Right atrium auricular region (tissue), 2 donors: ENCODE measurements at places on chromosomes 3 and 15.

DNA sequence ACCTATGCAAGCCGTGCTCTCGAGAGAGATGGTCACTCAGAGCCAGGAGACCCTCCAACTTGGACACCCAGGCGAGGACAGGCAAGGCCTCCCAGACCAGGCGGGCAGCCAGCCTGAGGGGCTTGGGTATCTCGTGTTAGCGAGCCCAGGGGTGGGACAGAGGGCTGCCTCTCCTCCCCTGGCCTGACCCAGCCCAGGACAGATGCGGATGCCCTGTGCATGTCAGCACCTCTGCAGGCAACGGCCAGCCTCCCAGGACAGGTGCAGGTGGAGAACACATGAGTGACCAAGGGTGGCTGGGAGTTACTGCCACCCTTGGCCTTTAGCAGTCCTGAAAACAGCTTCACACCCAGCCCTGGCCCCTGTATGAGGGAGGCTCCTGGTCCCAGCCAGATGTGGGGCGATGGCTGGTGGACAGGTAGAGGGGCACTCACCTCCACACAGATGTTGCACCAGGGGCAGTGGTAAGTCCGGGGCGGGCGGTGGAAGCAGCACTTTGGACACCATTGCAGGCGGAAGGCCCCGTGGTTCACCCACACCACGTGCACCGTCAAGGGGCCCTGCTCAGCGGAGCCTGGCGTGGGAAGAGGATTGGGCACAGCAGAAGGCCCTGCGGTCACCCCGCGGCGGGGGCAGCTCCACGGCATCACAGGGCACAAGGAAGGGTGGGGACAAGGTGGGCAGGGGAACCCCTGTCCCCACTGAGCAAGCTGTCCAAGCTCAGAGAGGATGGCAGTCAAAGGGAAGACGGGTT lies 2.1 kb downstream of the ZDHHC19 start:
- no peak overlapping the region for H3K4me3 ChIP-seq
- no peaks in the 10 kb centered on the region for H3K4me1 ChIP-seq
- no peak overlapping the region for H3K27ac ChIP-seq
- no peak for DNase-seq
- no peaks in the 10 kb centered on the region for H3K36me3 ChIP-seq
- H3K27me3 ChIP-seq, result no peaks in the 10 kb centered on the region

DNA sequence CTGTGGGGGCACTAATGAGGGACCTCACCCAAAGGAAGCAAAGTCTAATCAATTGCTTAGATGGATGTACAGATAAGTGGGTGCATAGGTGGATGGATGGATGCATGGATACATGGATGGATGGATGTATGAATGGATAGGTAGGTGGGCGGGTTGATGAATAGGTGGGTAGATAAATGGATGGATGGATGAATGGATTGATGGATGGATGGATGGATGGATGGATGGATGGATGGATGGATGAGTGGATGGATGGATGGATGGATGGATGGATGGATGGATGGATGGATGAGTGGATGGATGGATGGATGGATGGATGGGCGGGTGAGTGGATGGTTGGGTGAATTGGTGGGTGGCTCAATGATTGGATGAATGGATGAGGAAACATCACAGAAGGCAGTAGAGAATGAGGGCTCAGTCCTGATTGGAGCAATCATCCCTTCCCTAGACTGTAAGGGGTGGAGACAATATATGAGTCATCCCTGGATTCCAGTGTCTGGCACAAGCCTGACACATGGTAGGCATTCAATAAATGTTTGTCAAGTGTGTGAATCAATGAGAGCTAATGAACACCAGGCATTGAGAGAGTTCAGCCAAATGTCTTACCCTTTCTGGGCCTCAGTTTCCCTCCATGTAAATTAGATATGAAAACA lies 40.4 kb upstream of the PXYLP1 start:
- DNase-seq, result no peak
- H3K4me1 ChIP-seq, result no peaks in the 10 kb centered on the region
- H3K4me3 ChIP-seq, result no peak overlapping the region
- no peaks in the 10 kb centered on the region for H3K36me3 ChIP-seq
- no peaks in the 10 kb centered on the region for H3K27me3 ChIP-seq
- H3K27ac ChIP-seq, result no peak overlapping the region

- no peak for DNase-seq
- H3K36me3 ChIP-seq, result peaks cover 47% of the 10 kb centered on the region
- H3K27ac ChIP-seq, result no peak overlapping the region
- H3K4me1 ChIP-seq, result no peaks in the 10 kb centered on the region
Observed at GRCh38 chr15:22880068-22880980, 41.9 kb downstream of the NIPA2 start.

GRCh38 chr15:62889141-62889661 lies 153.3 kb upstream of the TPM1 start:
- no peaks in the 10 kb centered on the region for H3K27me3 ChIP-seq
- no peaks in the 10 kb centered on the region for H3K36me3 ChIP-seq
- no peak overlapping the region for H3K27ac ChIP-seq
- H3K4me3 ChIP-seq, result no peak overlapping the region
- no peak for DNase-seq
- no peaks in the 10 kb centered on the region for H3K4me1 ChIP-seq

DNA sequence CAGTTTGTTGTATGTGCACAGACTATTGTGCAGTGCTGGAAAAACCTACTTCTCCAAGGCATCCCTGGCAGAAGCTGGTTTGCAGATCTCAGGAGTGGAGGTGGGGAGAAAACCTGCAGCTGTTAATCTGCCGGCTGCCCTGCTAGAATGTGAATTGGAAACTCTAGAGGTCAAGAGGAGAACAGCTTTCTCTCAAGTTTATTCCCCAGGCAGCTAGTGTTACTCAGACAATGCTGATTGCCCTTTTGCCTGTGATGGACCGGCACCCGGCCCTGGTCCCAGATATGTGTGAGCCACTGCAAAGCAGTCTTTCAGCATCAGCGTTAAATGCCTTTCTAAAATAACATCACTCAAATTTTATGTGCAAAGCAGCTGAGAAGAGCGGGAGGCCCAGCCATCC lies 129.7 kb upstream of the TPM1 start:
- H3K36me3 ChIP-seq, result no peaks in the 10 kb centered on the region
- H3K27me3 ChIP-seq, result no peaks in the 10 kb centered on the region

- no peak overlapping the region for H3K4me3 ChIP-seq
- H3K4me1 ChIP-seq, result no peaks in the 10 kb centered on the region
- DNase-seq, result no peak
- no peak overlapping the region for H3K27ac ChIP-seq
- H3K27me3 ChIP-seq, result no peaks in the 10 kb centered on the region
- H3K36me3 ChIP-seq, result no peaks in the 10 kb centered on the region
Observed at GRCh38 chr3:18778598-18778997, 353.5 kb upstream of the SATB1 start.

DNA sequence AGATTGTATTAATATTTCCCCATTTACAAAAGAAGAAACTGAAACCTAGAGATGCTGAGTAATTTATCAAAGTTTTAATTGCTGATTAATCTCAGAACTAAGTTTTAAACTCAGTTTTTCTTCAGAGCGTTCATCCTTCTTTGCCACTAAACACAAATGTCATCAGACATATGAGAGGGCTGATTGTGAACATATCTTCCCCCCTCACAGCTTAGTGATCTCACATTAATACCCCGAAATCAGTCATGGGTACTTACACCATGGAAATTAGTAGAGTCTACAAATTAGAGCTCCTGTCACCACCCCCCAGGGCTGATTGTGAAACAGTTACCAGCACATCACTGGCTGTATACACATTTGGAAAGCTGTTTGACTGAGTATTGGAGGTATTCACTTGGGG lies 189.3 kb upstream of the SGO1 start:
- H3K4me1 ChIP-seq, result no peaks in the 10 kb centered on the region
- no peak overlapping the region for H3K4me3 ChIP-seq
- DNase-seq, result no peak
- H3K27me3 ChIP-seq, result no peaks in the 10 kb centered on the region

DNA sequence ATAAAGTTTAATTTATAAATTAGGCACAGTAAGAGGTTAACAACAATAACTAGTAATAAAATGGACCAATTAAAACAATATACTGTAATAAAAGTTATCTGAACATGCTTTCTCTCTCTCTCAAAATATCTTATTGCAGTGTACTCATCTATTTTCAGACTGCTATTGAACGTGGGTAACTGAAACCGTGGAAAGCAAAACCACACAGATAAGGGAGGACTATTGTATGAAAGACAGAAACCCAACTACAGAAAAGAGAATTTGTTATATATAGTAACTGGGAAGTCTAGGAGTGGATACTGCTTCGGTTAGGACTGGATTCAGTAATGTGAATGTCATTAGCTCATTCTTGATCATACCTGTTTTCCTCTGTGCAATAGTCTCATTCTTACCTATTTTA lies 119.3 kb upstream of the DAZL start:
- no peaks in the 10 kb centered on the region for H3K36me3 ChIP-seq
- no peak for DNase-seq
- no peak overlapping the region for H3K27ac ChIP-seq
- no peak overlapping the region for H3K4me3 ChIP-seq
- H3K27me3 ChIP-seq, result no peaks in the 10 kb centered on the region

DNA sequence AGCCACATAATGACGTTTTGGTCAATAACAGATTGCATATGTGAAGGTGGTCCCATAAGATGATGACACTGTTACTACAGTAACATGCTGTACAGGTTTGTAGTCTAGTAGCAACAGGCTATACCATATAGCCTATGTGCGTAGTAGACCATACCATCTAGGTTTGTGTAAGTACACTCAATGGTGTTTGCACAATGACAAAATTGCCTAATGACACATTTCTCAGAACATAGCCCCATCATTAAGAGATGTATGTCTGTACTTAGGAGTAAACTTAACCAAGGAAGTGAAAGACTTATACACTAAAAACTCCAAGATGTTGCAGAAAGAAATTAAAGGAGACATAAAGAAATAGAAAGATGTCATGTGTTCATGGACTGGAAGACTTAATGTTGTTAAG lies 66.2 kb downstream of the RPLP1 start:
- DNase-seq, result no peak
- H3K27ac ChIP-seq, result no peak overlapping the region
- no peaks in the 10 kb centered on the region for H3K36me3 ChIP-seq
- no peak overlapping the region for H3K4me3 ChIP-seq
- no peaks in the 10 kb centered on the region for H3K4me1 ChIP-seq

- no peaks in the 10 kb centered on the region for H3K36me3 ChIP-seq
- H3K4me1 ChIP-seq, result peaks cover 23% of the 10 kb centered on the region
- no peaks in the 10 kb centered on the region for H3K27me3 ChIP-seq
- no peak for DNase-seq
Observed at GRCh38 chr15:74609938-74610301, 5.7 kb upstream of the CLK3 start.

DNA sequence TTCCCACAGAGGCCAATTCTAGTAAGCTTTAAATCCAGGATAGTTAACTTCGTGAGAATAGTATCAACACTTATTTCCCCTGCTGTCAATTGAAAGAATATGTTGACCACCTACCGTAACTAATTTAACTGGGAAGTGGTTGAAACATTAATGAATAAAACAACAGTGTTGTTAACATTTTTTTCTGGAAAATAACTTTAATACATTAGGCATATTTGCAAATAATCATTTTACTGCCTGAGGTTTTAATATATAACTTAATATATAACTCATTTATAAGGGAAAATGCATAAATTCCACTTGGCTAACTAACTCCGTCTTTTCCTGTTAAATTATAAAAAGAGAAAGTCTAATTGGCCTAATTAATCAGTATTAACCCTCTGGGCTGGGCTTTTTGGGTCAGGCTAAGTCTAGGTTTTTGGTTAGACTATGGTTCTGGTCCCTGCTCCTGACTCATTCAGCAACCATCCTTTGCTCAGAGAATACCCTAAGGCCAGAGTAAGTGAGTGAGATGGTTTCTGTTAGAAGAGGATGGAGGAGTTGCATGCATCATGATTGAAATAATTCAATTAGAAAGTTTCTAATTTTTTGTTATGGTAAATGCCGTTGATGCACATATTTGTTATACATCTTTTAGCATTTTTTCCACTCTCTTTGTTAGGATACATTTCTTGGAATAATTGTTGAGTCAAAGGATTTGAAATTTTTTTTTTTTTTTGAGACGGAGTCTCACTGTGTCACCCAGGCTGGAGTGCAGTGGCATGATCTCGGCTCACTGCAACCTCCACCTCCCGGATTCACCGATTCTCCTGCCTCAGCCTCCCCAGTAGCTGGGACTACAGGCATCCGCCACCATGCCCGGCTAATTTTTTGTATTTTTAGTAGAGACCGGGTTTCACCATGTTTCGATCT lies 10.8 kb upstream of the SKIL start:
- H3K27ac ChIP-seq, result no peak overlapping the region
- H3K27me3 ChIP-seq, result no peaks in the 10 kb centered on the region
- DNase-seq, result no peak
- H3K4me3 ChIP-seq, result no peak overlapping the region
- H3K4me1 ChIP-seq, result no peaks in the 10 kb centered on the region
- no peaks in the 10 kb centered on the region for H3K36me3 ChIP-seq

GRCh38 chr3:190534986-190535385 lies 21.1 kb downstream of the IL1RAP start:
- no peaks in the 10 kb centered on the region for H3K27me3 ChIP-seq
- H3K4me1 ChIP-seq, result no peaks in the 10 kb centered on the region
- no peak overlapping the region for H3K4me3 ChIP-seq
- no peak overlapping the region for H3K27ac ChIP-seq
- H3K36me3 ChIP-seq, result no peaks in the 10 kb centered on the region

DNA sequence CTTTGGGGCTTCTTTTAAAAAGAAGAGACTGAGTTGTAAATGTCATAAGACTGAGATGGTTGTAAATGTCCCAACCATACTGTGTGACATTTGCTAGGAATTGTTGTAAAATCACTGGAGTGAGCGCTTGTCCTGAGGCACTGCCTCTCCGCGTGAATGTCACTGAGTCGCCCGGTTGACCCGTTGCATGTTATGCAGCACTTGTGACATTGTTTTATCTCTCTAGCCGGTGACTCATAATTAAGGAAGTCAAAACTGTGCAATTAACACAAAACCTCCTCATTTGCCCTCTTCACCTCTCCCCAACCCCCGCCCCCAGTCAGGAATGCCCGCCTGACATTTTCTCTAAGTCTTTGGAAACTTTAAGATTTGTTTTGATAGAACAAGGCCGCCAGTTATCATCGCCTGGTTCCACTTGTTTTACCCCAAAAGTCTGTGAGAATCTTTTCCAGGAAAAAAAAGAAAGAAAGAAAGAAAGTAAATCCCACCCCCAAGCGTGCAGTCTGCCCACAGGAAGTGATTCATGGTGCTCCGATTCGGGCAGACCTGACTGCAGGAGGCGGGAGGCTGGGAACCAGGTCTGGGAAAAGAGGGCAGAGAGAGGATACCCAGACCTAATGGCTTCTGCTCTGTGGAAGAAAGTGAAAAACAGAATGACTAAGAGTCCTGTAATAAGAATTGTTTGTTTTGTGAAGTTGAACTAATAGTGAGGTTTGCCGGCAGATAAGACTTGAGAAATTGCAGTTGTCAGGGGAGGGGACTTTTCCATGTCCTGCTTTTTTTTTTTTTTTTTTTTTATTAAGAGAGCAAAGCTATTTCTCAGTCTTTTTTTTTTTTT lies 84.8 kb downstream of the SMAD3 start:
- no peaks in the 10 kb centered on the region for H3K27me3 ChIP-seq
- peak overlapping the region; percentile 78 for H3K27ac ChIP-seq
- no peaks in the 10 kb centered on the region for H3K36me3 ChIP-seq
- peaks cover 75% of the 10 kb centered on the region for H3K4me1 ChIP-seq
- peak overlapping the region; percentile 9 for H3K4me3 ChIP-seq

- H3K27me3 ChIP-seq, result no peaks in the 10 kb centered on the region
- peak overlapping the region; percentile 27 for H3K27ac ChIP-seq
- H3K4me3 ChIP-seq, result no peak overlapping the region
- DNase-seq, result no peak
- peaks cover 70% of the 10 kb centered on the region for H3K4me1 ChIP-seq
Observed at GRCh38 chr15:41941644-41942415, 30.5 kb downstream of the EHD4 start.
